ENCODE measurements at places on chromosomes 6 and 20. TPM values are rescaled to one million over a fixed set of nuclear protein-coding genes. Genes with fewer than 3 reads are reported as not detected.
A peak's percentile ranks its signal among the peaks of the same experiment; 100 is the strongest.

The VWA7 gene
- polyA plus RNA-seq: 8.8 TPM

The CYP24A1 gene
- polyA plus RNA-seq: 0.81 TPM

The PAK5 gene
- polyA plus RNA-seq: 0.60 TPM

The CPNE5 gene
- 12.3 TPM for polyA plus RNA-seq

The SLC17A2 gene
- polyA plus RNA-seq: 0.74 TPM

DNA sequence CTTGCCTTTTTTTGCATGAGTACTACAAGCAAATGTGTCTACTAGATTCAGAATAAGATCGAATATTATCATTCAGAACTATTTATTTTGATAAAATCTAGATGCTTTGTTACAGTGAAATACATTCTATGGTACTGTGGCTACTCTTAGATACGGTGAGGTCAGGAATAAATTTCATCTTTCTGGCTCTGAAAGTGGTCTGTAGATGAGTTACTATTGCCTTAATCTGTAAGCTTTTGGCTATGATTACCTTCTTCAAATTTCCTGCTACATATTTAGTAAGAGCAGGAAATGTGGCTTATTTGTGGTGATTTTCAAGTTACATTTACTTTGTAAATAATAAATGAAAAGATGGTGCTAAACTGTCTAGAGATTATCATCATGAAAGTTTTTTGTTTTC lies 50.0 kb downstream of the SCAF8 start:
- no peak for DNase-seq

GRCh38 chr6:127811900-127812570 lies 88.8 kb downstream of the THEMIS start:
- no peak for DNase-seq

DNA sequence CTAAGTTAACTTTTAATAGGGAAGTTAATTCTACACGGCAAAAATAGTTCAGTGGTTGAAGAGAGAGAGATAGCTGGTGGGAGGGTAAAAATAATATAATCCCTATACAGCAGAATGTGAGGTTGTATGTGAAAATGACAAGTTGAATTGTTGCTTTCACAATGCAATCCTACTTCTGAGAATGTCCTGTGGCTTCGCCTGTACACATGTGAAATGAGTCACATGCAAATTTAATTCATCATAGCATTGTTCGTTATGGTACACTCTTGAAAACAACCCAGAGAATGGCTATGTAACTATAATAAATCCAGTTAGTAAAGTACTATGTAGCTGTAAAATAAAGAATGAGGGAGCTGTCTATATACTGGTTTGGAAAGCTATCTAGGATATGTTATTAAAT lies 46.0 kb upstream of the HINT3 start:
- DNase-seq: no peak

DNA sequence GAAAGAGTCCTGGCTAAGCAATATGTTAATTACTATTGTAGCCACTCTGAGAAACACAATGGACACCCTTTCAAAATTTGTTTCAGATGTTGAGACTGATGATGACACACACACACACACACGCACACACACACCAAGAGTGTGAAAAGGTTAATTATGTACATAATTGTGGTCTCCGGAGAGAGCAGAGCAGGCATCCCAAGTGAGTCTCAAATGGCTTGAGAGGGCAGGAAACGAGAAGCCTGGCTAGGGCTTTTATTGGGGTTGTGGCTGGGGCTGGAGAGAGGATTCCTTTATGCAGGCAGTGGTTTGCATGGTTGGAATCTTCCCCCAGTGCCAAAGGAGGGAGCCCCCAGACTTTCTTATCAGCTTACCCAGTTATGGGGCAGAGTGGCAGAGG lies 38.2 kb upstream of the NKX2-4 start:
- DNase-seq: no peak

- no peak for DNase-seq
Observed at GRCh38 chr6:20112841-20113240, 99.4 kb downstream of the MBOAT1 start.

- DNase-seq: no peak
Observed at GRCh38 chr6:404685-405423, 13.3 kb downstream of the IRF4 start.

DNA sequence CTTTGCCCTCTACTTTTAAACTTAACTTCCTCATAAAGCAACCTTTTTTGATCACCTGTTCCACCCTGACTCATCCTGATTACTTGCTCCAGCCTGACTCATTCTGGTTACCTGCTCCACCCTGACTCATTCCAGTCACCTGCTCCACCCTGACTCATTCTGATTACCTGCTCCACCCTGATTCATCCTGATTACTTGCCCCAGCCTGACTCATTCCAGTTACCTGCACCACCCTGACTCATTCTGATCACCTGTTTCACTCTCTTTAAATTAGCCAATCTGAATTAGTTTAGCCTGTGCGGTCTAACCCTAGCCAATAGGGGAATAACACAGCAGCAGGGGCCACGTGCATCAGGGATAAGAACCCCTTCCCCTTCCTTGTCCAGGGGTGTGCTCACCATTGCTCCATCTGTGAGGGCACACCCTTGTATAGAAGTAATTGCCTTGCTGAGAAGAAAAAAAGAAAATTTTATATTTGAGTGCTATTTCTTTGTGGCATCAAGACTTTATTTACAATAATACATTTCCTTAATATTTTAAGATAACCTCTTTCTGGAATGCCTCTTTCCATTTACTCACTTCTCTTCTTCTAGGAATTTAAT lies 17.9 kb downstream of the HLA-G start:
- no peak for DNase-seq

GRCh38 chr6:114816678-114817077 lies 473.9 kb upstream of the HS3ST5 start:
- no peak for DNase-seq

- no peak for DNase-seq
Observed at GRCh38 chr20:40606237-40606636, 82.8 kb downstream of the MAFB start.

DNA sequence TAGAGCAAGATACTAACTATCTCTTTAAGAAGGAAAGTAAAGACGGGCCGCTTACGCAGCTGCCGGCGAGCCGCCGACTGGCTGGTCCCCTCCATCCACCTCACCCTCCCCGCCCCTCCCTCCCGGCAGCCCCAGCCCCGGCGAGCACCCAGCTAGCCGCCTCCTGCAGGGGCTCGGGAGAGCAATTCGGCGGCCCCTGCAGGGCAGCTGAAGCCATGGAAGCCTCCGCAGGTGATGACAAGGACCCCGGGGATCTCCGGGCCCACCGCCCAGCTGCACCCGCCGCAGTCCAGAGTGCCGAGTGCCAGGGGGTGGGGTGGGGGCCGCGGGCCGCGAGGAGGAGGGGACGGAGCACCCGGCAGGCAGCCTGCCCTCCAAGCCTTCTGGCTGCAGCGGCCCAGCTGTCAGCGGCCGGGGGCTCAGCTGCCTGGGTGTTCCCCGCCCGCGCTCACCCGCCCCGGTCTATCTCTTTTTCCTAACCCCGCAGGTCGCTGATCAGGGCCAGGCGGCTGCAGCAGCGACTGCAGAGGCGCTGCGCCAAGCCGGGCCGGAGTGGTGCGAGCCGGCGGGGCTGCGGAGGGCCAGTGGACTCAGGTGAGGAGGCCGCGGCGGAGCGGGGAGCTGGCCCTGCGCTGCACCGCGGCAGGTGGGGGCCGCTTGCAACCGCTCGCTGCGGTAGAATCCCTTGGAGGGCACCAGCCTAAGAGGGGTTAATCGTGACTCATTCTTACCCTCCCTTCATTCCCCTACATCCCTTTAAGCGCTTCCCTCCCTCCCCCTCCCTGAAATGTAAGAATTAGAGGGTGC lies at the start of gene SNPH:
Gene SNPH (plus strand): TSS at position 128 of the 807 bp plus-strand sequence. CDS start 29,946 bp downstream, outside the sequence.
- DNase-seq: peak; percentile 49

GRCh38 chr20:1943275-1944002 lies 48.2 kb downstream of the SIRPA start:
- no peak for DNase-seq

DNA sequence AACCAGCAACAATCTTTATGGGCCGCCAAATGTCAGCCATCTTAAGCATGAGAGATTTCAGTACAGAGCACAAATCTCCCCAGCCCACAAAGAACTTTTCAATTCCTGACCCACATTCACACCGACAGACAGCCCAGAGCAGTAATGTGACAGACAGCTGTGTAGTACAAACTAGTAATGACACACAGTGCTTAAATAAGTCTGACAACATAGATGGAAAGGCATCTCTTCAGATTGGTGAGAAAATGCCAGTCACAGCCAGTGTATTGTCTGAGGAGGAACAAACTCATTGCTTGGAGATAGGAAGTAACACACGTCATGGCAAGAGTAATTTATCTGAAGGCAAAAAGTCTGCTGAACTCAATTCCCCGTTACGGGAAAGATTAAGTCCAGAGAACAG lies 36.0 kb downstream of the KIZ start:
- no peak for DNase-seq

DNA sequence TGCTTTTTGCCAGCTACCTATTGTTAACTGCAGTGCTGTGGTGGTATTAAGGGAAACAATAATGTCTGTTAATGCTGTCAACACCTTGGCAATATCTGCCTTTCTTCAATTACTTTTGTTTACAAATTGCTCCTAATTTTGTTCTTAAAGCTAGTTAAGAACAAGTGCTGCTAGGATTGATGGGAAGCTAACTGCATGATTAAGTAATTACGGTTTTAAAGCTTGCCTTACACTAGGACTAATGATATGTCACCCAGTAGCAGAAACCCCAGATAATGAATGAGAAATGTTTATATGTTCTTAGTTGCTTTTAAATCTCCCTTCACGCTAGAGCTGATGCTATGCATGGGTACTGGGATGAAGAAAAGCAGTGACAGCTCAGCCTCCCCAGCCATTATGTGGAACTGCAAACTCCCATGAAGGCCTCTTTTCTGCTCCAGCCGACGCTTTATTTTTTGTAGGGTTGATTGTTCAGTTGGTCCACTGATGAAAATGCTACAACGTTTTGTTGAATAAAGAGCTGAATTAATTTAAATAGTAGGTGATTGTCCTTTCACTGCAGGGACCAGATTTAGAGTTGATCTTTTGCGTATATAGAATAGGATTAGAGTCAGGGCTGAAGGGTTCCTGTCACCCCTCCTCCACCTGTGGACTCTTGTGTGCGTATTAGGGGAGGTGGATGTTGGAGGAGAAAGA lies 610.5 kb downstream of the TFAP2B start:
- peak; percentile 28 for DNase-seq

GRCh38 chr6:21908161-21908848 lies 314.8 kb downstream of the SOX4 start:
- no peak for DNase-seq

DNA sequence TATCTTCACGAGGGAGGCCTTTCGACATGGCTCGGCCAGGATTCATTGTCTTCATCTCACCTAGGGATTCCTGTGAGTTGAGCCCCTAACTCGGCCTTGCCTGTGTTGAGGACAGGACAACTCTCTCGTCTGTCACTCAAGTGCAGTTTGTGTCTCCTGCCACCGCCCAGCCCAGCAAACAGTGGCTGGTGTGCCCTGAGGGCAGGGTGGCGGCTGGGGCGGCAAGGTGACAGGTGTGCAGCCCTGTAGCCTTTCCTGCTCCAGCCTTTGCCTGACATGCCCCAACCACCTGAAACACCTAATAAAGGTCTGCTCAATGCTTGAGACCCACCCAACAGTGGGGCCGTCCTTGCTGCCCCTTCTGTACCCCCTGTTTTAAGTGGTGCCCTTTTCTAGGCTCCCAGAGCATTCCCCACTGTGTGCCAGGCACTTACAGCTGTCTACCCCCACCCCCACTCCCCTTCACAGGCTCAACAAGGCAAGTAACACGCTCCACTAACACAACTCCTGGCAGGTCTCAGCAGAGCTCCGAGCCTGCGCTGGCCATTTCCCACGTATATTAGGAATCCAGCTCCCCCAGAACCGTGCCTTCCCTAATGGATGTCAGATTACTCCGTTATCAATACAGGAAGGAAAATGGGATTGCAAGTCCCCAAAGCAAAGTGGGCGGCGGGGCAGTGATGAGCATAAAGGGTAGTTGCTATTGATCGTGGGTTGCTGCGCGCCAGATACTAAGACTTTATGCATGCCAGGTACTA lies 17.7 kb downstream of the GFRA4 start:
- DNase-seq: no peak

DNA sequence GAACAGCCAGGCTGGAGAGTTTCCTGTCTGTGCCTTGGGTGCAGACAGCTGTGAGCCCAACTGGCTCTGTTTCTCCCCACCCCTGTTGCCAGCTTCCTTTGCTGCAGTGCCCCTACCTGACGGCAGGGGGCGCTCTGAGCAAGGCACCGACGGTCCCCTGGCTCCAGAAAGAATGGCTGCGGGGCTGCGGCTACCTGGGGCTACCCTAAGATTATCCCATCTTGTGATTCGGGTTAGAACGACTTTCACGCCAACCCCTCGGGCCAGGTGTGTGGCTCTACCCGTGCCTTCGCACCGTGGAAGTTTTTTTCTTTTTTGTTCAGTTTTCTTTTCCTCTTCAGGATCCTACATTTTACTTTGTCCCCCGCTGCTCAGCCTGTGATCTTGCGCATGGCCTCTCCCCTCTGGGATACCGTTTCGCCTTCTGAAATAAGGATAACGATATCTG lies 33.4 kb upstream of the AAR2 start:
- peak; percentile 41 for DNase-seq

DNA sequence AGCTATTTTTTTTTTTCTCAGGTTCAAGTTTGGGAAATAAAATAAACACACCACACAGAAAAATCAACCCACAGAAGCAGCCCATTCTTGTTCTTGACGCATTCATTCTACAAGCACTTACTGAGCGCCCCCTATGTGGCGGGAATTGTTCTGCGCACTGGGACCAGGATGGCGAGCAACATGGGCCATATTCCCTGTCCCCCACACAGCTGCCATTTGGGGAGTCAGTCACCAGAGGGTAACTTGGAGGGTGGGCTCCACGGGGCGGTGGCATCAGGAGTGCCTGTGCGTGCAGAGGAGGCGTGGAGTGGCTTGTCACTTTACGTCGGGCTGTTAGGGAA lies 185.0 kb upstream of the PDE10A start:
- no peak for DNase-seq

DNA sequence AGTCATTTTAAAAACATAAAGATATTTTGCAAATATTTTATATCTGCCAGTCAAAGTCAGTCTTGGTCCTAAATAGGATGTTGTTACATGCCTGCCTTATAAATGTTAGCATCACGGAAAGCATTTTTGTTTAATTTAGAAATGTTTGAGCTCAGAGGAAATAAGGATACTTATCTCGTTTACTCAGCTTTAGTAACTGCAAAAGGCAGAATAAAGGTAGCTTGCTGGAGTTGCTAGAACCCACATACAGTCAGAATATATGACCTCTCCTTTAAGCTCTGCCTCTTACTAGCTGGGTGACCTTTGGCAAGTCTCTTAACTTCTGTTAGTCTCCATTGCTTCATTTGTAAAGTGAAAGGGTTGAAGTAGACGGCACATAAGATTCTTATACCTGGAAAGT lies 867.3 kb downstream of the KIF16B start:
- DNase-seq: no peak
